ENCODE measurements at places on chromosomes 5 and 9. TPM values are rescaled to one million over a fixed set of nuclear protein-coding genes. Genes with fewer than 3 reads are reported as not detected.

Gene EFNA5
- 4.2 TPM for total RNA-seq

Gene IGIP
- 0.45 TPM for total RNA-seq

Gene C5orf52
- not detected for total RNA-seq

Gene PIP5K1B
- total RNA-seq, result not detected

Gene GPR151
- total RNA-seq, result not detected

Gene IFNA21
- total RNA-seq, result not detected

Gene PCDHA2
- total RNA-seq, result not detected

Gene FOXD4L6
- not detected for total RNA-seq

Gene LCN1
- total RNA-seq, result not detected

Gene ZBTB43
- total RNA-seq, result 3.0 TPM

Gene HTR1A
- total RNA-seq, result not detected

Gene SAXO1
- total RNA-seq, result not detected

Gene RFESD
- total RNA-seq, result 2.2 TPM

Gene GRXCR2
- total RNA-seq, result not detected

Gene TMED9
- 139 TPM for total RNA-seq

Gene PRR7
- total RNA-seq, result 21.5 TPM

Gene IQGAP2
- 0.17 TPM for total RNA-seq

Gene EIF4E1B
- not detected for total RNA-seq

Gene ANKRD34B
- total RNA-seq, result not detected

Gene ENHO
- not detected for total RNA-seq

Gene ZNF483
- 0.17 TPM for total RNA-seq

Gene LCN12
- not detected for total RNA-seq

Gene FABP6
- not detected for total RNA-seq

Gene SARDH
- total RNA-seq, result 6.2 TPM

Gene STPG3
- total RNA-seq, result not detected

Gene STOML2
- total RNA-seq, result 225 TPM

Gene CDKN2A
- total RNA-seq, result 5.7 TPM

Gene PTTG1
- 344 TPM for total RNA-seq

Gene NEUROG1
- total RNA-seq, result not detected

Gene CTSV
- 0.89 TPM for total RNA-seq

Gene CDC25C
- total RNA-seq, result 29.4 TPM

Gene SLC25A48
- not detected for total RNA-seq

Gene RNF208
- total RNA-seq, result 1.2 TPM

Gene NME5
- 1.6 TPM for total RNA-seq

Gene RPL7A
- 2,817 TPM for total RNA-seq

Gene PDE6A
- total RNA-seq, result not detected

Gene SPATA31E1
- total RNA-seq, result not detected

Gene CORO2A
- 2.1 TPM for total RNA-seq

Gene RETREG1
- 0.84 TPM for total RNA-seq

Gene CTXN3
- not detected for total RNA-seq

Gene CFAP77
- not detected for total RNA-seq
